ENCODE measurements at places on chromosomes 1 and 21. TPM values are rescaled to one million over a fixed set of nuclear protein-coding genes. Genes with fewer than 3 reads are reported as not detected.

The FAM76A gene
- total RNA-seq: 14.7 TPM

The BSND gene
- 0.30 TPM for total RNA-seq

The ELF3 gene
- total RNA-seq: 3.6 TPM

The STUM gene
- total RNA-seq: 0.14 TPM

The MAP10 gene
- 2.4 TPM for total RNA-seq

- no peak for DNase-seq
Observed at GRCh38 chr1:3018051-3018471, 3.2 kb upstream of the ACTRT2 start.

- DNase-seq: no peak
Observed at GRCh38 chr1:244318512-244318911, 133.2 kb downstream of the ADSS2 start.

DNA sequence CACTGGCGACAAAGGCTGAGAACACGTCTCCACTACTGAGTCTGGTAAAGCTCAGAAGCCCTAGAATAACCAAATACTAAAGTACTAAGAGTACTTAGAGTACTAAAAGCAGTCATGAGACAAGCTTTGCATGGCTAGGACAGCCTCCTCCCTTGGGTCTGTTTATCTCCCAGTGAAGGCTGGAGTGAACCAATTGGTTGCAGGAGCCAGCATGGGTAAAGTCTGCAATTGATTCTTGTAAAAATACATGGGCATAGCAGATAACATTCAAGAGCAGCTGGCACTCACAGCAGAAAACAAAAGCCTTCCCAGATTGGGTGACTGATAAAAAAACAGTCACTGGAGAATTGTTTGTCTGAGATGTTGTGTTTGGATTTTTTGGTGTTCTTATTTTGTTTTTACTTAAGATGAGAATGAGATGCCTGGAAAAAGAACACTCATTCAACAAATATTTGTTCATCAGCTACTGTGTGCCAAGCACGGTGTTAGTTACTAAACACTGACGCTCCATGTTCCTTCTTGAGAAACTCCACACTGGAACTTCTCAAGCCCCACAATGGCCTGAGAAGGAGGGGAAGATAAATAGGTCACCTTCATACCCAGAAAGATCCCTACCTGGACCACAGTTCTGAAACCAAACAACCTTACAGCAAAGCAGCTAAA lies 3.7 kb downstream of the IRF6 start:
- DNase-seq: no peak

GRCh38 chr1:42935971-42936308 lies 22.7 kb downstream of the SLC2A1 start:
- DNase-seq: no peak

- peak; percentile 63 for DNase-seq
Observed at GRCh38 chr1:226403201-226404034, 4.5 kb downstream of the PARP1 start.

Measured in H7 (cell line).